ENCODE measurements at places on chromosomes 3 and 15.

GRCh38 chr3:151845306-151845905, 28.0 kb upstream of the SUCNR1 start:
- no peak for DNase-seq

DNA sequence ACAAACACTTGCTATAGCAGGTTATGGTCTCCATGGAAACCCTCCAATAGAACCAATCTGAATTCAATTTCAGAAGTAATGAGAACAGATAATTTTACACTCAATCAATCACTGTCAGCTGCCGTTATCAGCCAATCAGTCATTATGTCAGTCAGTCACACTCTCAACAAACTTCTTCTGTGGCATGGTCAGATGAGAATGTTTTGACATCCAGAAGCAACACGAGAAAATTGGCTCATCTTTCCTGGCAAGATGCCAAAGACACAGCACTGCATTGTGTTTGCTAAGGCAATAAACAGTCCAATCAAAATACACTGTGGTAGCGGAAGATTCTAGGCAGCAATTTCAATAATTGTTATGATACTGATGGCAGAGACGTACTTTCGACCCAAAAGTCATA, 190.7 kb downstream of the RORA start:
- no peak for DNase-seq

- DNase-seq: no peak
Measured at GRCh38 chr3:191555037-191555436, 94.1 kb downstream of the PYDC2 start.

DNA sequence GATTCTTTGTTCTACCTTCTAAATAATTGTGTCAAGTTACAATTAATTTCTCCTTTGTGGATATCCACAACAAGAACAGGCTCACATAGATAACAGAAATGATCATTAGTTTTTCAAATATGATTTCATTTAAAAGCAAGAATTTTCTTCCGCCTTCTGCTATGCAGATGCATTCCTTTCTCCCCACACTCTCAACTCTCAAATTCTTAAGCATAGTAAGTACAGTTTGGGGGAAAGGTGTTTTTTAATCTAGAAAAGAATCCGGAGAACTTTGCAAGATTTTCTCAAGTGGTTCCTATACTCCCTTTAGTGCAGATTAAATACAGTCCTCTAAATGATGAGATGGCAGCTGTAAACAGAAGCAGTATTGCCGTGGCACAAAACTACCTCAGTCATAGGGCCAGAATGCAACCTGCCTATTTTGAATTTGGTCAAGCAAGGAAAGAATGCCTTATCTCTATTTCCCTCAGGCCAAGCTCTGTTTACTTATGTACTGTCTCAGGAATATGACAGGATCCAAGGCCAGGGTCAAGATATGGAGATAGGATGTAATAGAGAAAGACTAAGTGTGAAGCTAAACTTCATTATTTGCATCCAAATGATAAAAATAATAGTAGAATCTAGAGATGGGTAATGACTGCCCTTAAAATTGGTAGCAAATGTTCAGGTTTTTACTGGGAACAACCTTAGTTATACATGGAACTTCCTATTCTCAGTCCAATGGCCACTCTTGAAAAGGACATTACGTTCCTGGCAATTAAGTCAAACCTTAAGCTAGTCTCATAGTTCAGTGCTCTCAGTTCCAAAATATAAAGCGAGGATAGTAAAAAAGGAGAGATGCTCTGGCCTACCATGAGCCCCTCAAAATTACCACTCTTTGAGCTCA, 77.3 kb upstream of the PHLDB2 start:
- no peak for DNase-seq

DNA sequence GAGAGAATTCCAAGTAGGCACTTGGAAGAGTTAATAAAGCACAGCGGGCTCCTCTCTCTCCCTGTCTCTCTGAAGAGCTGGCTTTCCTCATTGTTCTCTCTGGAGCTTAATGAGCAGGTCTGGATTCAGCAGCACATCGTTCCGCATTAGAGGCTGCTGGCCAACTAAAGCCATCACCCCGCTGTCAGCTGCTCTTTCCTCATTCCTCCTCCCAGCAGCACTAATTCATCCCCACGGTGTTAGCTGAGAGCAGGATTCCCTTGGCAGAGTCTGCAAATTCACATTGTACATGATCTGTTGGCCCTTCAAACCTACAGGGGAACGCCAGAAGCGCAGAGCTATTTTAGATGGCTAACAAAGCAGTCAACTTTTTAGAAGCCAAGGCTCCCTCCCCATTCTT, 44.2 kb downstream of the SGO1 start:
- no peak for DNase-seq

DNA sequence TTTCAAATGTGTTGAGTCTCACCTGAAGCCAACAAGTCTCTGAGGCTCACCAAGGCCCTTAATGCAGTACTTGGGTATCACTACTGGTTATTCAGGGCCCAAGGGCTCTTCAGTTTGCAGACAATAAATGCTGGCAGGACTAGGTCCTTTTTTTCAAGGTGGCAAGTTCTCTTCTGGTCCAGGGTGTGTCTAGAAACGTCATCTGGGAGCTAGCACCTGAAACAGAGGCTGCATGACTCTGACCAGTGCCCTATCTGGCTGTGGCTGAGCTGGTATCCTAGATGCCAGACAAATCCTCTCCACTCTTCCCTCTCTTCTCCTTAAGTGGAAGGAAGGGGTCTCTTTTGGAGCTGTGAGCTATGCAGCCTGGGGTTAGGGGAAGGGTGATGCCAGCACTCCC, 276.8 kb downstream of the PYDC2 start:
- no peak for DNase-seq

- no peak for DNase-seq
Measured at GRCh38 chr3:47019201-47019600, 39.7 kb downstream of the NBEAL2 start.

- DNase-seq: no peak
Measured at GRCh38 chr3:72199530-72199929, 414.6 kb upstream of the PROK2 start.

DNA sequence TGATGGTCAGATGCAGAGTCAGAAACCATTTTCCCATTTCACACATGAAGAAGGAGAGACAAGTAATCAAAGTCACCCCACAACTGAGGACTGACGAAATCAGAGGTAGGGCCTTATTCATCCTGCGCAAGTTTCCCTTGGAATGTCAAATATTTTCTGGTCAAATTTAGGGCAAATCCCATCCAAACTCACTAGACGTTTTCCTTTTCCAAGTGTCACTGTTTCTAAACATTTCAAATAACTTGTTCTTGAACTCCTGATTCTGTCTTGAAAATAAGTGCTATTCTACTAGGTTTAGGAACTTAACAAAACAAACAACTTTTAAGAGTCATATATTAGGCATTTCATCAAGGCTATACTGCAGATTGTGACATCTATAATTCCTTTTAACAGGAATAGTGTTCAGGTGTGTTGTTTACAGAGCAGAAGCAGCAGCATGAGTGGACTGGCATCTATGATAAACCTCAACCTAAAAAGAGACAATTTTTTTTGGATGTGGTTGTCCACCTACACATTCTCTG, 40.7 kb downstream of the SUMF1 start:
- no peak for DNase-seq

DNA sequence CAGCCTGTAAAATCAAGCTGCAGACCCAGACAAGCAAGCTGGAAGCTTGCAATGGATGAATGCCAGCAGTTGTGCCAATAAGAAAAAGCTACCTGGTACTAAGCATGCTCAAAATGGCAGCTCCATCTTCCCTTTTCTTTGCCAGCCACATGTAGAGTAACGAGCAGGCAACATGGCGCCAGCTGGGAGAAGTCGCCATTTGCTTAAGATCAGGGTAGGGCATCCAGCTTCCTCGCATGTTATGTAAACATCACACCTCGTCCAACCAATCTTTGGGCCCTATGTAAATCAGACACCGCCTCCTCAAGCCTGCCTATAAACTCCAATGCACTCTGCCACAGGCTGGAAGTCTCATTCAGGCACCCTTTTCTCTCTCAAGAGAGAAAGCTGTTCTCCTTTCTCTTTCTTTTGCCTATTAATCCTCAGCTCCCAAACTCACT, 973.9 kb downstream of the FHIT start:
- DNase-seq: no peak

DNA sequence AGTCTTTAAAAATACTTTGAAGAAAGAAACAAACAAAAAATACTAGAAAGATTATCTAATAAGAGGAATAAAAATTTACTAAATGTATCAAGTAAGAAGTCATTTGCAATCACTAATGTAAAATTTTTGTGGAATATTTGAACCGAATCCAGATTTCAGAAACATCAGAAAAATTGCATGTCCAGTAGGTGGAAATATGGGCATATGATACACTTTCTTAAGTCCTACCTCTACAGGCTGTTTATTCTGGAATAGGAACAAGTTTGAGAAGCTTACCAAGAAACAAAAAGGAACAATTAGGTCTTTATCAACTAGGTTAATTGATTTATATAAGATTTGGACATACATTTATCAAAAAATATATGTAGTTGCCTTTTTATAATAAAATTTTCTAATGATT, 292.9 kb upstream of the ROBO1 start:
- DNase-seq: no peak

- no peak for DNase-seq
Measured at GRCh38 chr3:75180235-75180944, 483.7 kb upstream of the FRG2C start.
